ENCODE measurements at places on chromosomes 1 and 21.

- no peak for ATAC-seq
Observed at GRCh38 chr1:176183618-176184017, 23.5 kb downstream of the COP1 start.

GRCh38 chr1:103109311-103109920 is 1.1 kb upstream of the COL11A1 start:
- no peak for ATAC-seq

DNA sequence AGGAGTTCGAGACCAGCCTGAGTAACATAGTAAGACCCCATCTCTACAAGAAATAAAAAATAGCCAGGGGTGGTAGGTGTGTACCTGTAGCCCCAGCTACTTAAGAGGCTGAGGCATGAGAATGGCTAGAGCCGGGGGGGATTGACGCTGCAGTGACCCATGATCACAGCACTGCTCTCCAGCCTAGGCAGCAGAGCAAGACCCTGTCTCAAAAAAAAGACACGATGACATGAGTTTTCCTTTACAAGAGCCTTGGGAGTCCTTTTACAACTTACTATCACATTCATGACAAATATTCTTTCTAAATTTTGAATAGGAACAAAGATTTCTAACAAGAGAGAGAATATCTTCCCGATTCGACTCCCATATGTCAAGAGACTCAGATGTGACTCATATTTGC is 3.3 kb upstream of the BRWD1 start:
- ATAC-seq, result no peak

- ATAC-seq, result no peak
Observed at GRCh38 chr1:78385744-78386462, 104.9 kb upstream of the PTGFR start.

DNA sequence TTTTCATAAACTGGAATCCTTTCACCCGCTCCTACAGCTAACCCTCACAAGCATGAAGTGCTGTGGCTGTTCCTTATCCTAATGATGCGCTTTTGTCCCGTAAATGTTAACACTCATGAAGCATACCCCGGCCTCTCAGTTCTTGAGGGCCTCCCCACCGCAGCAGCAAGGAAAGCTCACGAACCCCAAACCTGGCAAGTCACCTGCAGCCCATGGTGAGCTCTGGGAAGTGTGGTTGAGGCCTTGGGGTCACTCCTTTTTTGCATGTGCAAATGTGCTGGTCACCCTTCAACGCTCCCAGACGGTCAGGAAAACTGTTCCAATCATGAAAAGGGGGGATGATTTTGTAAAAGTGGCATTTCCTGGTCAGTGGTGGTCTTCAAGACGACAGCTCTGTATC is 124.6 kb downstream of the PRDM2 start:
- no peak for ATAC-seq

GRCh38 chr1:36576118-36576517 is 93.4 kb upstream of the CSF3R start:
- ATAC-seq, result peak; percentile 70

GRCh38 chr1:172404121-172404520 is 16.4 kb upstream of the C1orf105 start:
- ATAC-seq, result no peak

DNA sequence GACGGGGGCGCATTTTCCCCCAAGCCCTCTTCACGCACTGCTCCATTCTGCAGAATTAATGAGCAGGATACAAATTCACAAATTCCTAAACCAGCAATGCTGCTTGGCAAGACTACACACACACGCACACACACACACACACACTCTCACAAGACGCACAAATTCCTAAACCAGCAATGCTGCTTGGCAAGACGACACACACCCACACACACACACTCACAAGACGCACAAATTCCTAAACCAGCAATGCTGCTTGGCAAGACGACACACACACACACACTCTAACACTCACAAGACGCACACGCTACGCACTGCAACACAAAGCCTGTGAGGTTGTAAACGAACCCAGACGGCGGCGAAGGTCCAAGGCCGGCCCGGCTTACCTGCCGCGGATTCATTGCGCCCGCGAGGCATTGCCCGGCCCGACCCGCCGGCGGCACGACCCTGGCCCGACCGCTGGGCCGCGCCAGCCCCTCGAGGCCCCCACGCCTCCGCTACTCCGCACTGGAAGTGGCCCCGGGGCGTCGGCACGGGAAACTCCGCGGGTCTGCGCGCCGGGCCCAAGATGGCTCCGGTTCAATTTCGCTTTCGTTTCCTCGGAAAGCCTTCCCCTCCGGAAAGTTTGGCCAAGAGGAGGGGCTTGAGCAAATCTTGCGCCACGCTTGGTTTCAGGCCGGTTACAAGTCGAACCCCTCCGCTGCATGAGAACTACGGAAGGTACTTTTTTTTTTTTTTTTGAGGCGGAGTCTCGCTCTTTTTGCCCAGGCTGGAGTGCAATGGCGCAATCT is at the start of gene ADAR:
ADAR (minus strand) TSS at position 578 of the 788 bp plus-strand sequence; CDS start at position 398, 180 bp downstream.
- ATAC-seq, result peak; percentile 94

DNA sequence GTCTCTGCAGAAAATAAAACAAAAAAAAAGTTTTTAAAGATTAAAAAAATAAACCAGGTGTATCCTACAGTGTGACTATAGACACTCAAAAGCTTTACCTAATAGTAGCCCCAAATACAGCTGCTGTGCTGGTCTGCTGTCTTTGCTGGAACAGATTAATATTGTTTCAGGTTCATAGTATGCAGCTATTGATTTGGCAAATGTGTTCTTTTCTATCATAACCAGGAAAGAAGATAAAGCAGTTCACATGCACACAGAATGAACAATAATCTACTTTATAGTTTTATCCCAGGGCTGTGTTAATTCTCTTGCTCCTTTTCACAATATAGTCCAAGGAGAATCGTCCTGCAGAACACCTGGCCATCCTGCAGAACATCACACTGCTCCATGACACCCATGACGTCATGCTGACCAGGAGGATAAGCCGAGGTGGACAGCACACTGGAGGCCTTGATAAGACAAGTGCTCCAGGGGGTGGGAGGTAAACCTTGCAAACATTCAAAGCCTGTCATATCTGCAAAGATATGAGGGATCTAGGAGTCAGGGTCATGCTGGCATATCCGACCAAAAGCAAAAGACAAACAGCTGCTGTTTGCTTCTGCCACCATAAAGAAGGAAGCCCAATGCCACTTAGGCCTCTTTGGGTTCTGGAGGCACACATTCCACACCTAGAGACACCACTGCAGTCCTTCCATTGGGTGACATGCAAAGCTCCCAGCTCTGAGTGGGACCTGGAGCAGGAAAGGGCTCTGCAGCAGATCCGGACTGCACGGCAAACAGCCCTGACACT is 86.1 kb upstream of the SLC2A1 start:
- no peak for ATAC-seq

DNA sequence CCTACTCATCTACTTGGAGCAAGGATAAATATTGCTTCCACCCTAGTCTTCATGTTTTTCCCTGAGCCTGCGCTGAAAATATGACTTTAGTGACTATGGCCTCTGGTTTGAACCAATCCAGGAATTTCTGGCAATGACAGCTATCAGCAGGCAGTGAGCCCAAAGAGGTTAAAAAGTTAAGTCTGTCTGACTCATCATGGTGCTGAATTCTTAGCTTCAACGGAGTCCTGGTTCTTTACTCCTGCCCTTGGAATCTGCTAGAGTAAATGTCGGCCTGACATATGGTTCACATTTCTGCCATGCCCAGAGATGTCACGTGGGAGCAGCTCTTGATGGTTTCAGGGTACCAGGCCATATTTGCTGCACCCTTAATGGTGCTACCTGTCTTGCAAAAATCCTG is 351.6 kb upstream of the PLXNA2 start:
- ATAC-seq, result no peak

DNA sequence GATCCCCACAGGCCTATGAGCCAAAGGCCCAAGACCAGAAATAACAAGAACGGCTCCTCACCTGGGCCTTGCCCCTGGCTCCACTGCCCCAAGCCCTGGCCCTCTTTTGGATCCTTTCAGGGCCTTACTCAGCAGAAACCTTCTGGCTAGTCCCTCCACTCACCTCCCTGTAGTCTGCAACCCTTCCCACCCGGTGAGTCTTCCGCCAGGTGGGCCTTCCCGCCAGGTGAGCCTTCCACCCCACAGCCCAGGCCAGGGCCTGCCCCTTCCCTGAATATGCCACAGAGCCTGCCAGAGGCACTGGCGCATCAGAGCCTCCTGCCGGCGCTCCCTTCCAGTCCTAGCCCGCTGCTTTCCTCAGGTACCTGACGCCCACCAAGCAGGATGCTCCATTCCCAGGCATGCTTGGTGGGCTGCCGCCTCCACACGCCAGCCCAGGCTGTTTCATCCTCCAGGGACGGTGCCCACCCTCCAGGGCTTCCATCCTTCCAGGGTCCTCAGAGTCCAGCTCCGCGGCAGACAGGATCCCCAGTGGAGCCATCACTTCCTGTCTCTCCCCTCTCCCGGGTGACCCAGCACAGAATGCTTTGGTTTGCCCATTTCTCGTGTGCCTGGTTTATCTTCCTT is 20.9 kb downstream of the LHX4 start:
- no peak for ATAC-seq

- no peak for ATAC-seq
Observed at GRCh38 chr21:41977034-41977950, 23.5 kb upstream of the C2CD2 start.

DNA sequence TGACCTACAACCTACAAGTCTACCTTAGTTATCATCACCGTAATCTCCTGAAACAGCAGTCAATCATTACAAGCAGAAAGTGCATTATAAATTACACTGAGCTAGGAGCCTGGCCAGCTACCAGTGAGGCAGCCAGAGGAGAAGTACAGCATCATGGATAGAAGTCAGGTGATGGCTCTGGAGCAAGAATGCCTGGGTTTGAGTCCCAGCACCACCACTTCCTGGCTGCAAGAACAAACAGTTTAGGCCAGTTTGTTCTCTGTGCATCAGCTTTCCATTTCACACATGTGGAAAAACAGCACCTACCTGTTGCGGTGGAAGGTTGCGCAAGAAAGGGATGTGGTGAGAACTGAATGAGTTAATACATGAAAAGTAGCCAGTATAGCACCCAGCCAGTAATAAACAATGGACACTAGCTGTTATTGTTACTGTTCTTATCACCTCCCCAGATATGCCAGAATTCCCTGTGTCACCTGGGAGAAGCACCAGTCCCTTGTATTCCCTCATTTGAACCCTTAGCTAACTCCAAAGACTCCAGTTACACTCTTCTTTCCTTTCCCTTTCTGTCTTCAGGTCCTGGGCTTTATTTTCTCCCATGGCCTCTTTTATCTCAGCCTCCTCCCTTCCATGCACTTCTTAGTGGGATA is 9.0 kb downstream of the CREG1 start:
- ATAC-seq, result no peak

DNA sequence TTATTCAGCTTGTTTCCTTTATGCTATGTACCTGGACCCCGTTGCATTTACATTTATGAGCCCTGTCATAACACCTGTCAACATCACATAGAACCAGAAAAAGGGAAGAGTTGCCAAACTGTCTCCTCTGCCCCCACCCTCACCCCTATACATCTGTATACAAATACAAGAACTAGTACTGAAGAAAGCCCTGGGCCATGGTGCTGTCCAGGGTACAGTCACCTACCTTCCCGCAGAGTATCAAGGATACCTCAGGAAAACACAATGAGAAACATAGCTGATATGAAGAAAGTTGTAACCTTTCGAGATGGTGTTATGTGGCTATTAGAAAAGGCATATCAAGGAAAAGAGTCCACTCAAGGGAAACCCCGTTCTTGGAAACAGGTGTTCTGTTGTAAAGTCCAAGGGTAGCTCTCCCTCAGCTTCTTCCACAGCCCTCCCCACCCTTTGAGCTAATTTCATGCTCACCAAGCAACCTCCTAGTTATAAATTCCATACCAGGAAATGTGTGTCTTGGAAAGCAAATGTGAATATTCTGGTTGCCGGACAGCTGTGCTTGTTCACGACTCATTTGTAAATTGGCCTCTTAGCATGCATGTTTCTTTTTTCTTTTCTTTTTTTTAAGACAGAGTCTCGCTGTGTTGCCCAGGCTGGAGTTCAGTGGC is 16.7 kb upstream of the AVPR1B start:
- no peak for ATAC-seq

DNA sequence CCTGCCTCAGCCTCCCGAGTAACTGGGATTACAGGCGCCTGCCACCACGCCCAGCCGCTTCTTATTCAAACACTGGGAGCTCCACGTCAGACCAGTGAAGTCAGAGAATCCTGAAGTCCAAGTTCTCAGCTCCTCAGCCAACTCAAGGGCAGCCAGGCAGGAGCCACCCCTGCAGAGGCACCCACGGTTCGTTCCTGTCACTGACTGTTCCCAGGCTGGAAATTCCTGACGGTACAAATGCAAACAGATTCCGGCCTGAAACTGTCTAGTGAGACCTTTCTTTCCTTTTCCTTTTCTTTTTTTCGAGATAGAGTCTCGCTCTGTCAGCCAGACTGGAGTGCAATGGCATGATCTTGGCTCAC is 11.7 kb downstream of the SLC35E2B start:
- ATAC-seq, result no peak

DNA sequence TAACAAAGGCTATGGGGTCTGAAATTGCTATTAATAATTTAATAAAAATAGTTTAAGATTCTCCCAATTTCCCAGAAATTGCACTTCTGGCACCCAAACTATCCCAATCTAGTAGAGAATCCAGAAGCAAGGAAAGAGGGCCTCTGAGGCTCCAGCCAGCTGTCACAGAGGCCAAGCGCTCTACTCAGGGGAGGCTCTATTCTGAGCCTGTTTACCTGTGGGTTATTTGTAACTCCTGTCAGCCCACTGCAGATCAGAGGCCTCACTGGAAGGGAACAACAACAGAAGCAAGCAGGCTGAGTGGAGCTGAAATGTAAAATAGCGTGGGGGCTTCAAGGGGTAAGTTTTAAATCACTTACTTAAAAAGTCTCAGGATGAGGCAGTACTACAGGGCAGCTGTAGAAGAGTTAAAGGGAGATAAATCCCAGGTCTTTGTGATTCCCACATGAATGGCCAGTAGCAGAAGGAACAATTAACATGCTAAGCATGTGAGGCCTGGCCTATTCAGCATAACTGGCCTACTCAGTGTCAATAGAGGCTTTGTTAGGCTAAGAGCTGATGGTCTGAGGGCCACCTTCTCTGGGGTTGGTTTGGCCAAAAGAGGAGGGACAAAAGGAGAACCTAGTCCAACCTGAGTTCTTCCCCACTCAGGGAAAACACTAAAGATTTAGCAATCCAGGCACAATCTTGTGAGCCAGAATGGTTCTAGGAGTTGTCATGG is 12.8 kb downstream of the ZNF687 start:
- no peak for ATAC-seq

- no peak for ATAC-seq
Observed at GRCh38 chr1:23081376-23081775, 62.1 kb downstream of the KDM1A start.
